Omental fat pad (tissue), 4 donors: ENCODE measurements at places on chromosomes 6 and 20.

- DNase-seq = no peak
Observed at GRCh38 chr6:74420221-74420620, 724.2 kb downstream of the CD109 start.

DNA sequence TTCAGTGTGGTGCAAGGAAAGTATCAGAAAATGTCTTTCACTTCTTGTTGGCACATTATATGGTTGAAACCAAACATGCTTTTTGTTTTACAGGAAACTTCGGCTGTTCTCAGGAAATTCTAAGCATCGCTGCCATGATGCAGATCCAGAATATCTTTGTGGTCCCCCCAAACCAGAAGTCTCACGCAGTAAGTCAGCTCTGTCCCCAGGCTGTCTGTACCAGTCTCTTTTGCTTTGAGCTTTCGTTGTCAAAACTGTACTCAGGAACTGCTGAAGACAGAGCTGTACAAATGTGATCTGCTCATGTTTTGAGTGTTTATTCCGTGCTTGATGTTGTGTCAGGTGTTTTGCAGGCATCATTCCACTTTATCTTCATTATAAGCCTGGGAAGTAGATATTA, 59.6 kb downstream of the DHX35 start:
- no peak for DNase-seq

DNA sequence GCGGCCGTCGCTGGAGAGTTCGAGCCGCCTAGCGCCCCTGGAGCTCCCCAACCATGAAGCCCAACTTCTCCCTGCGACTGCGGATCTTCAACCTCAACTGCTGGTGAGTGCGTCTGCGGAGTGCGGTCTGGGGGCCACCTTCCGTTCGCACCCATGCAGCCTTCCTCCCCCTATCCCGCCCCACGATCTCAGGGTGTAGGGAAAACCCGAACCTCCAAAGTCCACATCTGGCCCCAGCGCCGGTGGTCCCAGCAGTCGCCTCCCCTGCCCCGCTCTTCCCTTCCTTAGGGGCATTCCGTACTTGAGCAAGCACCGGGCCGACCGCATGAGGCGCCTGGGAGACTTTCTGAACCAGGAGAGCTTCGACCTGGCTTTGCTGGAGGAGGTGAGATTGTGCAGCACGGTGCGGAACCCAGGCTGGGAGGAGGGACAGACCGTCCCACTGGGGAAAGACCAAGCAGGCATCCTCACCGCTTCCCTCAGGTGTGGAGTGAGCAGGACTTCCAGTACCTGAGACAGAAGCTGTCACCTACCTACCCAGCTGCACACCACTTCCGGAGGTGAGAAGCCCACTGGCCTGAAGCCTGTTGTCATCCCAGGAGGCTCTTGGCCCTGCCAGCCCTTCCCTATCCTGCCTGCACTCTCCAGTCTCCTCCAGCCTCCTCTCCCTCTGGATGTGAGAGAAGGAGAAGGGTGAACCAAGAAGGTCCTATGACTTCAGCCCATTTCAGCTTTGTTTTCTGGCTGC, 719 bp downstream of the SMPD2 start:
- DNase-seq = no peak

GRCh38 chr6:151034825-151035781, 169.6 kb downstream of the MTHFD1L start:
- DNase-seq = no peak

- no peak for DNase-seq
Observed at GRCh38 chr20:39451386-39451785, 489.2 kb downstream of the DHX35 start.

DNA sequence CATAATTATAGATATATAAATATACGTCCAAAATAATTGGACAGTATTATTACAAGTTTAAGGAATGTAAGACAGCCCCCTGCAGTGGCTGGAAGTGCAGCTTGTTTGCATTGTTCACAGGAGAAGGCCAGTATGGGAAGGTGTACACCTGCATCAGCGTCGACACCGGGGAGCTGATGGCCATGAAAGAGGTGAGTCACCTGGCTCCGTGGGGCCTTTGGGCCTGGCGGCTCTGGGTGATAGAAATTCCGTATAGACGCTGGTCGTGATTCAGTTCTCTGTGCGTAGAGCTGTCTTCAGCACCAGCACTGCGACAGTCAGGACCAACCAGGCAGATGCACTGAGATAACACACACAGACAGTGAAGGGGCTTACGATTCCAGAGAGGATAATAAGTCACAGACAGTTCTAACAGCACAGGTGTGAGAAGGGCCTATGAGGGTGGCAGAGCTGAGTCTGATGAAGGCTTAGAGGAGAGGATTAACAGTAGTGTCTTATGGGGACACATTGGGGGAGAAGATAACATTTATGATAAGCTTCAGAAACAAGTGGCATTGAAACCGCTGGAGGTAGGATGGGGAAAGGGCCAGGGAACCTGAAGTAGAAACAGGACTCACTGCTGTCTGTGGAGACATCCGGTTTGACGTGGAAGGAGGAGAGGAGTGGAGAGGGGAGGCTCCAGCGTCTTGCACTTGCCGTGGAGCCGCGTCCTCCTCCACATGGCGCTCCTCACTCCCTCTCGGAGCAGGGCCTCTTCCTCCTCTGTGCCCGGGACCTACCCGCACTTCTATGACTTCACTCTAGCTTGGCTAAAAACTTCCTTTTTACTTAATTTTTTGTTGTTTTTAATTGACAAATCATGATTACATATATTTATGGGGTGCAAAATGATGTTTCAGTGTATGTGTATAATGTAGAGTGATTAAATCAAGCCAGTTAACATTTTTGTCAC, 116.5 kb downstream of the MAP3K4 start:
- no peak for DNase-seq

GRCh38 chr6:157723376-157723775, 99.7 kb upstream of the SNX9 start:
- DNase-seq = no peak

- no peak for DNase-seq
Observed at GRCh38 chr6:5294392-5295211, 33.3 kb downstream of the FARS2 start.

GRCh38 chr6:43966374-43966658, 160.9 kb downstream of the MRPL14 start:
- no peak for DNase-seq

- DNase-seq = no peak
Observed at GRCh38 chr6:51459958-51460357, 627.5 kb downstream of the PKHD1 start.

GRCh38 chr6:4093288-4093687, 14.4 kb upstream of the FAM217A start:
- DNase-seq = no peak

DNA sequence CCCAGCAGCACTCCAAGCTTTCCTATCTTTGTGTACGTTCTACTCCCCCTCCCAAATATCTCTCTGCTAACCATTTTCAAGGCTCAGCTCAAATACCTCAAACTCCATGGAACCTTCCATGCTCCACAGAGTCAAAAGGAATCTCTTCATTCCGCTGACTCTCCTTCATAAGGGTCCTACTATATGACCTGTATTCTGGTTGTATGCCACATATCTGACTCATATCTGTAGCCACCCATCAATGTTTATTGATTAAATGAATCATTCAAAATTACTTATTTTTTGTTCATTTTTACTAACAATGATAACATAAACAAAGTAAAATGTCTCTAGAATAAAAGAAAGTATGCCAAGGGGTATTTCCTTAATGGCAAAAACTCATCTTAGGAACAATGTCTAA, 123.2 kb downstream of the ARHGAP18 start:
- no peak for DNase-seq

GRCh38 chr20:3839328-3839727, 7.3 kb upstream of the MAVS start:
- no peak for DNase-seq

DNA sequence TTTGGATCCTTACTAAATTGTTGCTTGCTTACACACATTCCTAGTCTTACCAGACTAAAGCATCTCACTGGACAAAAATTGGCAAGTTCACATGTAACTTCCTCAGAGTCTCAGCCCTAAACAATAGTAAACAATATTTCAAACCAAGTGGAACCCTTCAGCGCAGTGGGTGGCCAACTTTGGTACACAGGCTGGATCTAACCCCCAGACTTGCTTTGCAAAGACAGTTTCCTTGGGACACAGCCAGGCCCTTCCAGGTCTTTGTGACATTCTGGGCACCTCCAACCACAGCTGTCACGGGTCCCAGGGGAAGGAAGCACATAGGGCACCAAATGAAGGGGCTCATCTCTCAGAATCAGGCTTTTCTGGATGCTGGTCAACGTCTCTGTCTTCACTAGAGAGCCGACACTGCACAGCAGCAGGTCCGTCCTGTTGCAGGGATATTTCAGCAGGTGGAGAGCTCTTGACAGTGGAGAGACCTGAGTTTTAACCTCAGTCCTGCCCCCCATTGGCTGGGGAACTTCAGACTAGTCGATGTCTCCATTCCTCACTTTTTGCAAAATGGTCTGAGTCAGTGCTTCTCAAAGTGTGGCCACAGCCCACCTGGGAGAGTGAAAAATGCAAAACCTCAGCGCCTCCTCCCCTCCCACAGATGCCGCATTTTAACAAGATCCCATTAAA, 91.4 kb downstream of the BFSP1 start:
- DNase-seq = no peak

DNA sequence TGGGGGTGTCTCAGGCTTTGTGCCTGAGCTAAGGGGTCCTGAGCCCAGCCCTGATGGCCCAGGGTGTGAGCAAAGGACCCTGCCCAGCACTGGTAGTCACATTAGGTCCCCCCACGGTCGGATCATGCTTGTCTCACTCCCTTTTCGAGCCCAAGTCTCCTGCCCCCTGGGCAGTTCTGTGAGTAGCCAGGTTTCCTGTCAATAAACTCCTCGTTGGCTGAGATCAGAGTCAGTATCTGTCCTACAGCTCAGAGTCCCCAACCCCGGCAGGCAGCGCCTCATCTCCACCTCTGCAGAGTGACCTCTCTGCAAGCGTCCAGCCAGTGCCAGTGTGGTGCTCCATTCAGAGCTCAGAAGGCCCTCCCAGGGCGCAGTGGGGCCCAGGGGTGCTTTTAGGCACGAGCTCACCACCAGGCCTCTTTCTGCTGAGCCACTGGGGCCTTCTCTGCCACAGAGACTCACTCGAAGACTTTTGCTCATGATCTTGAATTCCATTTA, 93.7 kb upstream of the PMEPA1 start:
- DNase-seq = no peak

DNA sequence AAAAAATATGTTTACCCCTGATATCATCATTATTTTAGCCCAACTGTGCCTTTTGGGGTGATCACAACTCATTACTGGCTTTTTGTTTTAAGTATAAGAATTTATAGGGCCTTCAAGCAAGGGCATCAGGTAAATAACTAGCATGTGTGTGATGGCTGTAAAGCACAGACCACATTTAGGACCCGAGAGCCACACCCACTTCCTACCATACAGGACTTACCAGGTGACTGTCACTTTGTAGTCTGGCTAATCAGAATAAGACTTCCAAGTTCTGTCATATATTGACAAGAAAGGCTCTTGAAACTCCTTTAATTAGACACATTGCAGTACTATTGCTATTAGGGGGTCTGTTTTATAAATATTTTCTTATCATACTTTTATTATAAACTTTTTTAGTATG, 31.1 kb downstream of the TMEM242 start:
- no peak for DNase-seq

DNA sequence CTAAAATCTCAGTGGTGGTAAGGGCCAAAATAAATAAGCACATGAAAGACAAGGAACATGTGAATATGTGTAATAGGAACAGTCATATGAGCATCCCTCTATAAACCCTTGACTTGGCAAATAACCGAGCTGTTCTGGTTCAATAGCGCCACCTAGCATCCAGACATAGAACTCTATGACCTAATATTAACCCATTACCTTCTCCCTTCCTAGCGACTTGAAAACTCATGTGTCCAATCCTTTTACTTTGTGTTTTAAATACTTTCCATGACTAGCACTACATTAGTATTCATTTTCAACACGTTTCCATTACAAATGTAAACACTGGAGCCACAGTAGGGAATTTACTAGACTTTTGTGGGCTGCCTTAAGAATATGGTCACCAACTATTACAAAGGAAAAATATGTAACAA, 279.7 kb downstream of the UST start:
- DNase-seq = no peak

DNA sequence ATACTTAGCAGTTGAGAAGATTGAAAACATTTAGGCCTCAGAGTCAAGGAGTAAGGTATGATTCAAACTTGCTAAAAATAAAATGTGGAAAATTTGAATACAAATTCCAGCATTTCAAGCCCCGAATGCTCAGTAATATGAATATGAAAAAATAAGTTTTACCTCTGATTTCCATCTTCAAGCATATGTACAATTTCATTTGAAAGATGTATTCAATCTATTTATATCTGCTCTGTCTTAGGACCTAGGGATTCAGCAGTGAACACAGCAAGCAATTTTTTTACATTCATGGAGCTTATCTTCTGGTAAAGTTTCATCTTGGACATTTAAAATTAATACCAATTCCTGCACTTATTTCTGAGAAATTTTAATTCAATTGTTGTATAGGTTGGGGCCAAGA, 262.7 kb upstream of the FOXQ1 start:
- no peak for DNase-seq

- no peak for DNase-seq
Observed at GRCh38 chr6:77876300-77876699, 223.5 kb downstream of the MEI4 start.

DNA sequence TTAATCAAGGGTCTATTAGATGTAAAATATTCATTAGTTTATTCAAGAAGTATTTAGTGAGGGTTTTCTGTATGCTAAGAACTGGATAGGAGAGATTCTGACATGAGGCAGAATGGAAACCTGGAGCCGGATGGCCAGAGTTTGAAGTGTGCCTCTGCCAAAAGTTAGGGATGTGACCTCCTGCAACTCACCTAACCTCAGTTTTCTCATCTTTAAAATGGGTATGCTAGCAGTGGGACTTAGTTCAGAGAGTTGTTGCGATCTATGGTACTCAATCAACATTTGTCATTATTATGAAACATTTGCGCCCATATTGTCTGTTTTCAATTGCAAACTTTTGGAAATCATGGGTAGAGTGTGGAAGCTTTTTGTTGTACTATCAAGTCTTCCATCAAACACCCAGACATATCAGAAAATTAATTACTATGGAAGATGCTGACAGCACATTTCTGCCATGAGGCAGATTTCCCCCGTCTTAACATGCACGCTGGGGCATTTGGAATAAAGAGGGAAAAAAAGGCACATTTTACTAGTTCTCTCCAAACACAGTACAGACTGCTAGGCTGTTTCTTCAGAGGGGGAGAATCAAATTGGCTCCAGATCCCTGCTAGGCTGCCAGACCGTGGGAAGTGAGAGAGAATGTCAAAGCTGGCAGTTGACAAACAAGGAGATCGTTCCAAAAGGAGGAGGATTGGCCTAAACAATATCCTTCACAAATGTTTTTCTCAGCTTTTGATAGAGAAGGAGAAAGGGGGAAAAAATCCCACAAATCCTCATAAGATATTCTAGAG, 205.3 kb upstream of the TSHZ2 start:
- no peak for DNase-seq

- DNase-seq = no peak
Observed at GRCh38 chr6:104711371-104711770, 148.3 kb downstream of the HACE1 start.
